ENCODE measurements at places on chromosomes 5 and 9.

DNA sequence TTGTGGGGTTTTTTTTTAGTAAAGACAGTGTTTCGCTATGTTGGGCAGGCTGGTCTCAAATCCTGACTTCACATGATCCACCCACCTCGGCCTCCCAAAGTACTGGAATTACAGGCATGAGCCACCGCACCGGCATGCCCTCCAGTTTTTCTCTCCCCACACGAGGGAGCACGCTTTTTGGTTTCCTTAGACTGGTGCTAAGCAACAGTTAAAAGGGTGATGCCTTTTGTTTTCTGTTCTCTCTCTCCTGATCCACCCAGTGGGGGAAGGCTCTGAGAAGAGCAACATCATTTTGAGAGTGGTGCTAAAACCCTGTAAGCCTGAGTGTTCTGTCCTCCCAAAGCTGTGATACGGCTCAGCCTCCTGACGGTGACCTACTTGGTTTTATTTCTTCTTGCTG is 146.6 kb downstream of the MAN2A1 start:
- no peak for DNase-seq

- no peak for DNase-seq
These were observed 44.6 kb upstream of the SPDL1 start for GRCh38 chr5:169538944-169539343.

GRCh38 chr9:136052991-136053756 is 41.9 kb downstream of the NACC2 start:
- DNase-seq = peak; percentile 49

DNA sequence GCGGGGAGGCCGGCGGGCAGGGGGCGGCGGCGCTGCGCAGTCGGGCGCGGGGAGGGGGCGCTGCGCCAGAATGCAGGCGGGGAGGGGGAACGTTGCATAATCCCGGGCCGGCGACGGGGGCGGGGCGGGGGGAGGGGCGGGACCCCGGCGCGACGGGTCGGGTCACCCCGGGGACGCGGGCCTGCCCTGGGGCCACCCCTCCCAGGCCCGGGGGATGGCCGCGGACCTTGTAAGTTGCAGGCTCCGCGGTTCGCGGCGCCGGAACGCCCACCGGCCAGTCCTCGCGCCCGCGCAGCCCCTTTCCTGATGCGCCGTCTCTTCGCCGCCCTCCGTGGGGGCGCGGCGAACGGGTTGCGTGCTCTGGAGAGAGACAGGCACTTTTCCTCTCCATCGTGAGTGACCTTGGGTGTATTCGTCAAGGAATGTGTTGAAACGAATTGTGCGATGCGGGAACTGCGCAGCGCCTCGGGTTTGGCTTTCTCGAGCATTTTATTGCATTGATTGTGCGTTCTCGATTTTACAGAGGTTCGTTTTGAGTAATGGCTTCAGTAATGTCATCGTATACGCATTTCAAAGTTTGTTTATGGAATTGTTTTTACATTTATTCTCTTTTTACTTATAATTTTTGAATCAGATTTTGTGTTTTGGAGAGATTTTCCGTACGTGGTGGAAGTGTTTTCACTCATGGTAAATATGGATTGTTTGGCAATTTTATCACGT is 802 bp downstream of the SPIN1 start:
- peak; percentile 79 for DNase-seq

DNA sequence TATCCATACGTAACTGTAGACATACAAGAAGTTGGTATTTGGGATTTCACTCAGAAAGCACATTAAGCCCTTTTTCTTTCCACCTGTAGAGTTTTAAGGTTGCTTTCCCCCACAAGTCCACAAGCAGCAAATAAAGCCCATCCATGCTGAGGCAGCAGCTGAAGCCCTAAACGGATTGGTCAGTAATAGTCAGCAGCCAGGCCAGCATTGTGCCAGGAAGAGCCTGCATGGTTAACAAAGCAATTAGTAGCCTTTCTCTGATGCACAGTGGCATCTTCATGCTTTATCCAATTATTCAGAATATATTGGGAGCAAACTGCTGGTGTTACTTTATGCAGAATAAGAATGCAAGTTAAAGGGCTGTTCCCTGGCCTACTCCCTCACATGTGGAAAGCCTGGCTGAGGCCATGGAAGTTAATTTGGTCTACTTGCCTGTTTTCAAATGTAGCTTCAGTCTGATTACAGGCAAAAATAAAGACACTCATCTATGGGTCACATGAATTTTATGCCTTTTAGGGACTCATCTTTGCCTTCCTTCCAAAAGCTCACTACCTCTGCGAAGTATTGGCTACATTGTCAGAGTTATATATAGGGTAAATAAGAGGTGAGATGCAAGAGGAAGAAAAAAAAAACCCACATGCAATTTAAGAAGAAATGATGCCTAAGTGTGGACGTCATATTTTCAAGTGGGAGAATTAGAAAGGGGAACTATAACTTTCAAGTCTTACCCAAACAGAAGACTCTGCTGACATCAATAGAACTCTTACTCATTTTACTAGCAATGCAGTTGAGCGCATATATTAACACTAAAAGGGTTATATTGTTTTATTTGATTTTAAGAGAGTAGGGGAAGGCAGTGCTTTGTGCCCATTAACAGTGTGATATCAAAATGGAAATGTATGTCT is 15.9 kb downstream of the EBF1 start:
- no peak for DNase-seq

DNA sequence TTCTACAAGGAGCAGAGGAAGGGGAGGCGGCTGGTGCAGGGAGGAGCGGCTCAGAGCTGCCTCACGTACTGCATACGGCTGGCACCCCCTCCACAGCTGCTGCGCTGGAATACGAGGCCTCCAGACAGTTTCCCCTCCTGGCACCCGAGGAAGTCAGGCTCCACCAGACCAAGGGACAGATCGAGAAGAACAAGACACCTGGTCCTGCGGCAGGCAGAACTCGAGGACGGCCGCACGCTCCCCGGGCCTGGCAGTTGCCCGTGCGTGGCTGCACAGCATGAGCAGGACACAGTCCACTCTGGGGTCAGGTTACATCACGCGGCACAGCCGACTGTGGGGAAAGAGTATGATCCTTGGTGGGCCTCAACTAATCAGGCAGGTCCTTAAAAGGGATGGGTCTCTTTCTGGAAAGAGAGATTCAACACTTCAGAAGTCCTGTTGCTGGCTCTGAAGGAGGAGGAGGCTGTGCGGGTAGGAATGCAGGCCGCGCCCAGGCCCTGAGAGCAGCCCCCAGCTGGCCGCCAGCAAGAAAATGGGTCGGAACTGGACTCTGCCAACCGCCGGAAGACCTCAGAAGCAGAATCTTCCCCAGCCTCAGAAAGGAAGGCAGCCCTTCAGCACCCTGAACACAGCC is 11.6 kb downstream of the UBAC1 start:
- no peak for DNase-seq

- no peak for DNase-seq
These were observed 12.5 kb downstream of the SMARCA2 start for GRCh38 chr9:2027543-2028160.

- no peak for DNase-seq
These were observed 10.2 kb upstream of the ANKH start for GRCh38 chr5:14881826-14882225.

DNA sequence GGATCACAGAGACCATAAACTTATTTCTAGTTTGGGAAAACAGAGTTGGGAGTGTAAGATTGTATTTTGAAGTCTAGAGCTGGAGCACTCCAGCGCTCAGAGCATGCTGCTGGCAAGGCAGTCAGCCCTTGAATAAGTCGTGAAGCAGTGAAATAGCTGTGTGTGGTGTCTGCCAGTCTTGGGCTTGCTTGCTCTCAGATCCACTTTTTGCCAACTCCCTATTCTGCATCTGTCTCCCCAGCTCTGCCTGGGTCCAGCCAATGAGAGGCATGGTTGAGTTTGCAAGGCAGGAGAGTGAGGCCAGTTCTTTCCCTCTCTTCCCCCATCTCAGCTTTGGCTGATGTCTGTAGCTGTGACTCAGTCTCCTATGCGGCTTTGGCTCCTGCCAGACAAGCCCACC is 23.3 kb upstream of the RASGRF2 start:
- DNase-seq = no peak

DNA sequence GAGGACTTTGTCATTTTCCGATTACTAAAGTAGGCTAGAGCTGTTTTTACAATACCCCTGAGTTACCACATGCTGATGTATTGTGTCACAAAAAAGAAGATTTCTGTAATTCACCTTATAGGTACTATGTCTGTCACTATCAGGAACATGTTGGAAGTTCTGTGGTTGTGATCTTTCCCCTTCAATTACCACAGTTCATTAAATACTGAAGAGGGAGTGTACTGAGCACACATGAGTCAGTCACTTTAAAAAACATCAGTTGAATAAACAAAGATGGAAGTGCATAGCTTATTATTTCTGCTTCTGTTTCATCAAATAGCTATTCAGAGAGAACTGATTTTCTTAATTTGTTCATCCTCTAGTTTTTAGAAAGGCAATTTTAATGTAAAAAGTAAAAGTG is 31.7 kb downstream of the AP3S1 start:
- DNase-seq = peak; percentile 29

- no peak for DNase-seq
These were observed 459.4 kb downstream of the GADD45G start for GRCh38 chr9:90064248-90064647.

GRCh38 chr9:97140566-97140965 is 101.6 kb upstream of the CTSV start:
- no peak for DNase-seq

GRCh38 chr9:38120961-38121360 is 51.9 kb upstream of the SHB start:
- no peak for DNase-seq

- DNase-seq = no peak
These were observed 568.7 kb upstream of the ADAMTS16 start for GRCh38 chr5:4571248-4571948.

DNA sequence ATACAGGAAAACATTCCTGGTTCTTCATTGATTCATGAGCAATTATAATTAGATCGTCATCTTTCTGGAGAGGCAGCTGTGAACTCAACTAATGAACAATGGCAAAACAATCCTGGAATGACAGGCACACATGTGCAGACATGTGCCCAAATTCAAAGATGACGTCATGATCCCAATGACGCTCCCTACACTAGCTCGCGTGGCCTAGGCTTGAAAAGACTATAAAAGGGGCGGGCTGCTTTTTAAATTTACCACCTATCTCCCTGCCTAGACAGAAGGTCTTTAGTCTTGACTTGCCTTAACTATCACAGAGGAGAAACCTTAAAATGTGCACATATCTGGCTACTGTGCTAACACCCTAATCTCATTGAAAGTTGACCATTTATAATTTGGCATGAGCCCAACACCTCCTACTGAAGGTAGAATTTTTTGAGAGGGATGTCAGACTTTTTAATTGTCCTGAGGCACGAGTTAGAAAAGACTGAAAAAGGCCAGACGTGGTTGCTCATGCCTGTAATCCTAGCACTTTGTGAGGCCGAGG is 88.2 kb downstream of the PRRT1B start:
- peak; percentile 96 for DNase-seq

DNA sequence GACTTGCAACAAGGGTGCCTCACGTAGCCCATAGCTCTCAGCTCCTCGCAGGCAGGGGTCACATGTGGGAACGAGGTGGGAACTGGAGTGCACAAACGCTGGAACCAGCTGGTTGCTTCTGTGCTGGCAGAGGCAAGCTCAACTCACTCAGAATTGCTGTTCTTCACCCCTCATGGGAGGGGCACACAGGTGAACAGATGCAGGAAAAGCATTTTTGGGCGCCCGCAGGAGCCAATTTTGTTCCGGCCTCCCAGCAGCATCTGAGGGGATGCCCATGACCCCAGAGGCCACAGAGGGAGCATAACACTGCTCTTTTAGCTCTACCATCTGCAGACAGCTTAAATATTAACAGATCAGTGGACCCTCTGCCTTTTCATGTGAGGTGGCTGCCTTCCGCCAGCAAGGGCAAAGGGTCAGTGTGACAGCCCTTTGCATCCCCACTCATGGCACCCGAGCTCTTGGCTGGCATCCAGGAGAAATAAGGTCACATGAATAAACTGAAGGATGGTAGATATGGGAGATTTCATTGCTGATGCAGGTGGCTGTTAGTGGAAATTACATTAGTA is 196.2 kb downstream of the SLCO4C1 start:
- DNase-seq = no peak

- no peak for DNase-seq
These were observed 46.4 kb downstream of the ANXA2R start for GRCh38 chr5:42993516-42994245.

DNA sequence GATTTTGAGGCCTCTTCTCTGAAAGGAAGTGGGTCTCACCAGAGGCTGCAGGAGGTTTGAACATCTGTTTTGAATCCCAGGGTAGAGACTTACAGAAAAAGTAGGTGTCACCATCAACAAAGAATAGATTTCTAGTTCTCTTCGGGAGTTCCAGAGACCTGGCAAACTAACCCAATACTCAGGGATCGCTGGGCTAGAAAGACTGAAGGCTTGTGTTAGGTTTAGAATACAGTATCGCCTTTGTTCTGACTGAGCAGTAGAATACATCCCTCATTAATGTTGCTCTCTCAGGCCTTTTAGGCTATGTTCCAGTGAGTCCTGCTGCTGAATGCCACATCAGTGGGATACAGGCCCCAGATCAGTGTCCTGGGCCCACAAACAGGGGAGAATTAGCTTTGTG is 27.2 kb downstream of the RUSC2 start:
- DNase-seq = peak; percentile 85

DNA sequence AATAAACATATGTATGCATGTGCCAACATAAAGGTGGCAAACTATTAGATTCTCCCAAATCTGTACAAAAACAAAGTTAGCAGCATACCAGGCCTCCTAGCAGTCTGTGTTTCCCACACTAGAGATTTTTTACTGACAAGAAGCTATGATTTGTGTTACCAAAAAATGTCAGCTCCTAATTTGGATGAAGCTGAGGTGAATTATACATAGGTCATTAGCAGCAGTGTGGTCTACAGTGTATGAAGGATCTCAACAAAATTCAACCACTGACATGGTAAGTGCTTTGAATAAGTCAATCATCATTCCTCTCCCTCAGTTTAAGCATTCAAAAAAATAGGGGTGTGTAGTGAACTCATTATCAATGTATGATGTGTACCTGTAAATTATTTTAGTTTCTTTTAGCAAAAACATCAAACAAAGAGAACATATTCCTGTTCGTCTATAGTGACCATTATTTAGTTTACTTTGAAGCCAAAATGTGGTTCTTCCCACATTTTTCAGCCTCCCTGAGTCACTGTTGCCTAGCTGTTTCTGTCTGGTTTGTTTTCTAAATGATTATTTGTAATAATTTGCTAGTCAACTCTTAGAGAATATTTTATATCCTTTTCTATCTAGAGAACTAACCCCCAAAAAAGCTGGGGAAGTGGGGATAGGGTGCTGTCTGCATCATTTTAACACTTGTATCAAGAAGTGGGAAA is 52.1 kb upstream of the RGMB start:
- no peak for DNase-seq

All from SJCRH30 (cell line).